ENCODE measurements at places on chromosomes 13 and 19.

- no peak for DNase-seq
These were observed 55.1 kb downstream of the RXFP2 start for GRCh38 chr13:31794452-31794851.

GRCh38 chr13:113548778-113549621 is 35.6 kb upstream of the TFDP1 start:
- no peak for DNase-seq

DNA sequence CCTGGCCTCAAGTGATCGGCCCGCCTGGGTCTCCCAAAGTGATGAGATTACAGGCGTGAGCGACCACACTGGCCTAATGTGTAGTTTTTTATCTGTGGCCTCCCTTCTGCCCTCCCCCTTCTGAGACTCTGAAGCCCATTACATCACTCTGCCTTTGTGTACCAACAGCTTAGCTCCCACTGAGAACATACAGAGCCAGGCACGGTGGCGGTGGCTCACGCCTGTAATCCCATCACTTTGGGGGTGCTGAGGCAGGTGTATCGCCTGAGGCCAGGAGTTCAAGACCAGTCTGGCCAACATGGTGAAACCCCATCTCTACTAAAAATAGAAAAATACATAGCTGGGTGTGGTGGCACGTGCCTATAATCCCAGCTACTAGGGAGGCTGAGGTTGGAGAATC is 12.6 kb downstream of the NCR1 start:
- DNase-seq, result no peak

- no peak for DNase-seq
These were observed 41.0 kb downstream of the RFX2 start for GRCh38 chr19:6069268-6069791.

GRCh38 chr13:70310396-70311119 is 202.3 kb upstream of the KLHL1 start:
- peak; percentile 28 for DNase-seq

DNA sequence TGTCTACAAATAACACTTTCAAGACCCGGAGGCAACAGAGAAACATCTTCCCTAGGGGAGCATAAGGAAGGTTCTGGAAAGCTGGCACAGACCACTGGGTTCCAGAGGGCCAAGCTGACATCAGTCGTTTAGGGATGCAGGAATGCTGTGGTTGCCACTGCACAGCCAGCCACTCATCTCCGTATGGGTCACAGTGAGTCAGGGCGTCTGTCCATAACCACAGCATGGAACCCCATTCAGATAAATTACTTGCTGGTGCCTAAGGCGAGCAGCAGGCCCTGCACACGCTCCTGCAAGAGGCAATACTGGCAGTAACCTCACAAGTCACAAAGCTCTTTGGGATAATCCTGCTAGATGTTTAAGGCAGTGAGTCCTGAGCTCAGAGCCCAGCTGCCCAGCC is 140.9 kb upstream of the UBL3 start:
- no peak for DNase-seq

- no peak for DNase-seq
These were observed 1507.5 kb downstream of the OLFM4 start for GRCh38 chr13:54536112-54536511.

DNA sequence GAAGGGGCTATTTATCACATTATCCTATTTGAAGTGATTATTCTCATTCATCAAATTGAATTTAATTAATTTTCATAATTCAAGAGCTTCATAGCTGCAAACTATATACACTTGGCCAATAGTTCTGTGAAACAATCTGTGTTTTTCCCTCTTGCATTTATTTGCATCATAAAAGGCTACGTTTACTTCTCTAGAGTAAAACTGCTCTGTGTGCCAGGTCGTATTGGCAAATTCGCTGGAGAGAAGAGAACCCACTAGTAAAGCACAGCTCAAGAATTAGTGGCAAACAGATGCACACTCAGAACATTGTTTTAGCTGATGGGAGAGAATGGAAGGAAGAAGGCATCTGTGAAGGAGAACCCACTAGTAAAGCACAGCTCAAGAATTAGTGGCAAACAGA is 81.8 kb downstream of the CYSLTR2 start:
- DNase-seq, result no peak

- no peak for DNase-seq
These were observed 26.4 kb downstream of the PTPRS start for GRCh38 chr19:5314012-5314906.

GRCh38 chr13:21709697-21710096 is 38.8 kb downstream of the FGF9 start:
- no peak for DNase-seq

- no peak for DNase-seq
These were observed 56.8 kb downstream of the TNFSF13B start for GRCh38 chr13:108326309-108326708.

GRCh38 chr19:40356681-40357595 is 8.4 kb downstream of the PLD3 start:
- DNase-seq, result no peak

DNA sequence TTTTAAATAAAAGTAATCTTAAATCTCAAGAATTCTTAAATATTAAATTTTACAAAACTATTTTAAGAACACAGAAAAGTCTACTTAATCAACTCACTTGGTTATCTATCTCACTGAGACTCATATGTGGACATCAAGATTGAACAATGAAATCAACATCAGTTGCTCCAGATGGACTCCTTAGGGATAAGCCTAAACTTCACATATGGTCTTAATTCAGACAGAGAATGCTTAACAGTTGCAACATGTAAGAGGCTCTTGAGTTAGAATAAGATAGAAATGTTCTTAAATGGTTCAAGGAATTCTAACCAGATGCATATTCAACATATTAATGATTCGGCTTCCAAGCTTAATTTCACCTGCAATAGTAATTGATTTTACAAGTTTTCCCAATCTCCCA is 1730.9 kb downstream of the PCDH9 start:
- no peak for DNase-seq

DNA sequence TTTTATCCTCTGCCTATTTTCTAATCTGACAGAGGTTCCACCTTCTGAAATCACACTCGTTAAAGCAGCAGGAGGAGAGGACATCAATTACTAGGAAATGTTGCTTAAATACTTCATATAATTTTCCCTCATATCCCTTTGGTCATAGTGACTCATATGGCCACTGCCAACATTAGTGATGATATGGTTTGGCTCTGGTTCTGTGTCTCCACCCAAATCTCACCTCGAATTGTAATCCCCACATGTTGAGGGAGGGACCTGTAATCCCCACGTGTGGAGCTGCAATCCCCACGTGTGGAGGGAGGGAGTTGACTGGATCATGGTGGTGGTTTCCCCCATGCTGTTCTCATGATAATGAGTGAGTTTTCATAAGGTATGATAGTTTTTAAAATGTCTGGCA is 618.4 kb upstream of the SLITRK5 start:
- DNase-seq, result no peak

DNA sequence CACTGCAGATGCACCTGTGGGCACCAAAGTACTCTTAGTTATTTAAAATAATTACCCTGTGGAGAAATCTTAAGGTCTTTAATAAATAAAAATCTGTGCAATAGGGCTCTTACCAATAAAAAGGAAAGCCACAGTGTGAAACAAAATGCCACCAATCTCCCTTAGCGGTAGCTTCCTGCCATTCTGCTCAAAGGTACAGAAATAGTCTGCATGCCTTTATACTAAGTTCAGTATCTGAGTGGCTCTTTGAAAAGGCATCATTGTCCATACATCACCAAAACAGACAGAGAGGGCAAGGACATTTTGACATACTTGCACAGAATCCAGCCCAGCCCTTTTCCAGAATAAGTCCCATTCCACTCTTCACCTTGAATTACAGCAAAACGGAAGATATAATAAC is 161.0 kb downstream of the KLF12 start:
- DNase-seq, result no peak

GRCh38 chr13:75153834-75154233 is 328.1 kb downstream of the TBC1D4 start:
- no peak for DNase-seq

DNA sequence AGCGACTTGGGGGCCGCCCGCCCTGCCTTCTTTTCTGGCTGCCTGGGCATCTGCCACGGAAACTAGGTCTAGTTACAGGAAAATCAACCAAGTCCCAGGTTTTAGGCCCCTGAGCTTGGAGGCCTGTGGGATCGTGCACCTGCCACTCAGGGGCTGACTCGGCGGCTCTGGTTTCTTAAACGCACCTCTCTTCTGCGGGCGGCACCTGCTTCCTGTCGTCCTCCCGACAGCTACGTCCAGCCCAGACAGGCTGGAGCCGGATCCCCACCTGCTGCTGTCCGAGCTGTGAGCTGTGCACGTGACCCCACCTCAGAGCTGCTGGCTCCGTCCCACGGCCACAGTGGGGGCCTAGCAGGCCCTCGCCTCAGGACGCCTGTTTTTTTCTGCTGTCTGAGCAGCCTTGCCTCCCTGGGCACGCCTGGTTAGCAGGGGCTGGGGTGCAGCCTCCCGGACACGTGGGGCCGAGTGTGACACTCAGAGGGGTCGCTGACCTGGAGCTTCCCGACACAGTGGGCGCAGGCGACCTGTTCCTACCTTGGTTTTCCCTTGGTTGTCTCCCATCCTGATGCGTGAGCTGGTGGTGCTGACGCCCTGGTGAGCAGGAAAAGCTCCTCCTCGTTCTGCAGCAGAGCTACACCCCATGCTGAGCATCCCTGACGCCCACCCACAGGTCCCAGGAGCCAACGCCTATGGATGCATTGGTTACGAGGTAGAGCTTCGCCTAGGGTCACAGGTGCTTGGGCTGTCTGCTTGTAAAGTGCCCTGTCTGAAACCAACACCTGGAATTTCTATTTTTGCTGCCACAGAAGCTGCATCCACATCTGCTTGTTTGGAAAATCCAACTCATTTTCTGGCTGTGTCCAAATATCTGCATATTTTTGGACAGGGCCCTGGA is 17.5 kb downstream of the TMEM255B start:
- DNase-seq, result no peak

DNA sequence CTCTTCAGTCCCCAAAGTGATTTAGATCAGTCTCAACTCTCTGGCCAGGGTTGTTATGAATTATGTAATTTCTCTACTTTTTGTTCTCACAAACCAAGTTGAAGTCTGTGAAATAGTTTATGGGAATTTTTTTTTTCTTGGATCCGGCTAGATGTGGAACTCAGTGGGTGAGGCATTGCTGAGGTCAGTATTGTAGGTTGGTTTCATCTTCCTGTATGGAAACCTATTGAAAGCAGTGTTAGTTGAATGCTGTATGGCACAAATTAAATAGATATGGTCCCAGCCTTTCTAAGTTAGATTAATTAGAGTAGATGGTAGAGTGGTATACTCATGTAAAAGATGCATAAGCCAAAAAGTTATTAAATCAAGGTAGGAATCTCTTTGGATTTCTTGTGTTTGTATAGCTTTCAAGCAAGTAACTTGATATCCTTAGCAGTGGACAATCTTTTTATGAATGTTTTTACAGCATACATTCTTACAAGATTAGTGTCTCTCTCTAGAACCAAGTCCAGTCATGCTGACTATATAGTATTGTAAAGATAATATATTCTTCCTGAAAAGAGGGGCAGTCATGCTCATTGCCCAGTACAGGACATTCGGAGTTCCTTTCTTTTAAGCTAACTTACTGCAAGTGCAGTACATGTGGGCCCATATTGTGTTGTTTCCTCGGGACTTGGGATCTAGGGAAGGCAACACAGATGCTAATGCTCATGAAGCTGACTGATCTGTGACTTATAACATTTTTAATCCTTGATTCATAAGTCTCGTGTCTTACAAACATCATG is 2541.1 kb downstream of the PCDH9 start:
- no peak for DNase-seq
